Dorsolateral prefrontal cortex (tissue), 122 donors: ENCODE measurements at places on chromosomes 1 and 21. TPM values are rescaled to one million over a fixed set of nuclear protein-coding genes. Genes with fewer than 3 reads are reported as not detected.

Gene SYT14
- 24.5 TPM for total RNA-seq

Gene EXOSC10
- 72.3 TPM for total RNA-seq

Gene L1TD1
- total RNA-seq, result not detected

Gene LCE1A
- total RNA-seq, result not detected

Gene FLG2
- total RNA-seq, result not detected

Gene PHC2
- 91.3 TPM for total RNA-seq

Gene ZNF648
- total RNA-seq, result 0.60 TPM

Gene ENO1
- 583 TPM for total RNA-seq

Gene DEPDC1
- total RNA-seq, result 1.0 TPM

Gene FAM131C
- 6.7 TPM for total RNA-seq

Gene CDCA8
- 0.76 TPM for total RNA-seq

Gene GLIS1
- total RNA-seq, result 9.8 TPM

Gene C1orf116
- total RNA-seq, result not detected

Gene DIO1
- not detected for total RNA-seq

Gene LCA5L
- 2.1 TPM for total RNA-seq

Gene FCRL1
- total RNA-seq, result not detected

Gene BCAR3
- total RNA-seq, result 19.0 TPM

Gene HSD3B2
- total RNA-seq, result not detected

Gene OR2T29
- total RNA-seq, result not detected

Gene CD46
- 78.3 TPM for total RNA-seq

Gene RGS16
- total RNA-seq, result 3.5 TPM

Gene RHBG
- total RNA-seq, result not detected

Gene CRYAA
- not detected for total RNA-seq

Gene CCDC185
- not detected for total RNA-seq

Gene PAQR6
- total RNA-seq, result 127 TPM

Gene PLPPR5
- total RNA-seq, result 13.3 TPM

Gene CHIA
- not detected for total RNA-seq

Gene DNAI4
- 43.8 TPM for total RNA-seq

Gene OR2G2
- total RNA-seq, result not detected

Gene PCBP3
- total RNA-seq, result 16.2 TPM

Gene ID3
- 120 TPM for total RNA-seq

Gene BRINP2
- total RNA-seq, result 58.1 TPM

Gene FUBP1
- 148 TPM for total RNA-seq
